ENCODE measurements at places on chromosomes 5 and 9.

GRCh38 chr5:107985144-107985543 lies 314.4 kb upstream of the EFNA5 start:
- DNase-seq: no peak

DNA sequence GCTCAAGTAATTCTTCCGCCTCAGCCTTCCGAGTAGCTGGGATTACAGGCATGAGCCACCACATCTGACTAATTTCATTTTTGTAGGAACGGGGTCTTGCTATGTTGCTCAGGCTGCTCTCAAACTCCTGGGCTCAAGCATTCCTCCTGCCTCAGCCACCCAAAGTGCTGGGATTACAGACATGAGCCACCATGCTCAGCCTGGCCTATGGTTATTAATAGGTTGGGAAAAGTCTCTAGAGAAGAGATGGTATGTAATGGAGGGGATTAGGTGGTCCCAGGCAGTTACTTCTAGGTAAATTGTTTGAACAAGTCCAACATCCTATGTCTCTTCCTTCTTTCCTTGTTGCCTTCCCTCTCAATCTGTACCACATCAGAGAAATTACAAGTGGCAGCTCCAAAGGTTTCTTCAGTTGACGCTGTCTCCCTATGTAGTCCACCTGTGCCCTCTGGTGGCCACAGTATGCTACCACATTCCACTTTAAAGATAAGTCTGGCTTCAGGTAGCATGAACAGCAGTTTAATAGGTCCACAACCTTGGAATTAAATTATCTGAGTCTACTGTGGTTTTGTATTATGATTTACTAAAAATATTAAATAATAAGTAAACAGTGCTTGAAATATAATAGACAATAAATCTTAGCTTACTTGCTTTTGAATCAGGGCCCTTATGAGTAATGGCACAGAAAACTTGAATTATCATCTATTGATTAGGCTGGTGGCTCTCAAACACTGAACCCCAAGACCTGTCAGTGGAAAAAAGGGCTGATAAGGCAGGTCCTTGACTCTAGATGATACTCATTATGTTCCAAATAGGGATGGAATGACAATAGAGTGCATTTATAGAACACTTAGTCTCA lies 9.7 kb downstream of the TIGD6 start:
- peak; percentile 78 for DNase-seq

DNA sequence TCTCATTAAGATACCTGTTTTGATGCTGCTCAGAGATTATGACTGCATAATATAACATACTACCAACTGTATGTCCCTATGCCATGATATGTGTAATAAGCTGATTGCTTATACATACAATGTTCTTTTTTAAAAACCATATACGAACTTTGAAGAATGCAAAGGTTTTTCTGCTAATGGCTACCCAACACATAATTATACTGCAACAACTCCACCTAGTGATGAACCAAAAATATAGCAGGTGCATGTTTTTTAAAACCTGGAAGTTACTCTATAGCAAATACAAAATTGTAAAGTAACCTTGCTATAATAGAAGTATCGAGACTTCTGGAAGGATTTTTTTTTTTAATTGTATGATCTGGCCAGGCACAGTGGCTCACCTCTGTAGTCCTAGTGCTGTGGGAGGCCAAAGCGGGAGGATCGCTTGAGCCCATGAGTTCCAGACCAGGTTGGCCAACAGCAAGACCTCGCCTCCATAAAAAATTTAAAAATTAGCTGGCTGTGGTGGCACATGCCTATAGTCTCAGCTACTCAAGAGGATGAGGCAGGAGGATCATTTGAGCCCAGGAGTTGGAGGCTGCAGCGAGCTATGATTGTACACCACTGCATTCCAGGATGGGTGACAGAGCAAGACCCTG lies 49.1 kb downstream of the HOMER1 start:
- no peak for DNase-seq

DNA sequence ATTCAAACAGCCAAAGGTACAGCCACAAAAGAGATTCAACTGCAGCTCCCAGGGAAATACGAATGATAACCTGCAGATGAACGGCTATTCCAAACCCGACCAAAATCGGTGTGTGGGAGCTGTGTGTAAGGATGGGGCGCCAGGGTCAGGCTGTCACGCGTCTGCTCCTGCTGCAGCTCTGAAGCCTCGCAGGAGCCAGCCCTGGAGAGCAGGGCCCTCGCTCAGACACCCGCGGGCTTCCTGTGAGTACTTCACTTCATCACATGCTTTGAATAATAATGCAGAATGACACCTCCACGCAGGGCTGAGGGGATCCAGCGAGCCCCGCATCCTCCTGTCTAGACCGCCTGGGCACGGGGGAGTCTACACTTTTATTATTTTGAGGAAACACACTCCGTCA lies 307.5 kb upstream of the IRX2 start:
- DNase-seq: no peak

DNA sequence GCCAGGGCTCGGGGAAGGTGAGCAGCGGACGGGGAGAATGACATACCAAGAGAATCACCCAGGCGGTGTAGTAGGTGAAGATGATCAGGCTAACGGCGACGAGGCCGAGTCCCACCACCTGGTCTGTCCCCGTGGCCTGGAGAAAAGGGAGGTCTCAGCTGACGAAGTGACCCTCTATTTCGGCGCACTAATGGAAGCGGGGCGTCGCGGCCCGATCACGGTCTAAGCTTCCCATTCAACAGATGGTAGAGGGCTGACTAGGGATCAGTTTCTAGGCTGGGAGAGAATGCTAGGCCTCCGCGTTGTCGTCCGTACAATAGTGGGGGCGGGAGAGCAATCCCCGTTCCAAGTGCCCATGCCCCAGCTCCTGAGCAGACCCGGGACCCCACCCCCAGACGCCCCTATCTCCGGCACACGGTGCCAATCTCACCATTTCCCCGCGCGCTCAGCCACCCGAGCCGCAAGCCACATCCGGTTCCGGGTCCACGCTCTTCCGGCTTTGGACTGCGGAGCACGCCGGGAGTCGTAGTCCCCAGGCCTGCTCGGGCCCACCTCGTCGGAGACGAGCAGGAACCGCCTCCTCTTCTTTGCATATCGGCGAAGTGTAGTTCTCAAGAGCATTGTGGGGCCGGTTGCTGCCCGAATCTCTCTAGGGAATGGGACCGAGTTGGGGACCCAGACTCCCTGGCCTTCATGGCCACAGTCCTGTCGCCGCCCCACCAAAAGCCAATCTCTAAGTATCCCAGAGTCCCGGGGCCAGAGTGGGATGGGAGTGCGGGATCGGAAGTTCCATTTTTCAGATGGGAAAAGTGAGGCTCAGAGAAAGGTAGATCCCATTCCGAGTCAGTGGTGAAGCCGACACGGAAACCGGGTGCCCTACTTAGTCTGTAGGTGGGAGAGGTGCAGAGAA lies at the start of gene DPM2:
Gene DPM2 (minus strand): TSS at position 467 of the 910 bp plus-strand sequence. CDS start 34 bp downstream, at position 433.
- peak; percentile 91 for DNase-seq

DNA sequence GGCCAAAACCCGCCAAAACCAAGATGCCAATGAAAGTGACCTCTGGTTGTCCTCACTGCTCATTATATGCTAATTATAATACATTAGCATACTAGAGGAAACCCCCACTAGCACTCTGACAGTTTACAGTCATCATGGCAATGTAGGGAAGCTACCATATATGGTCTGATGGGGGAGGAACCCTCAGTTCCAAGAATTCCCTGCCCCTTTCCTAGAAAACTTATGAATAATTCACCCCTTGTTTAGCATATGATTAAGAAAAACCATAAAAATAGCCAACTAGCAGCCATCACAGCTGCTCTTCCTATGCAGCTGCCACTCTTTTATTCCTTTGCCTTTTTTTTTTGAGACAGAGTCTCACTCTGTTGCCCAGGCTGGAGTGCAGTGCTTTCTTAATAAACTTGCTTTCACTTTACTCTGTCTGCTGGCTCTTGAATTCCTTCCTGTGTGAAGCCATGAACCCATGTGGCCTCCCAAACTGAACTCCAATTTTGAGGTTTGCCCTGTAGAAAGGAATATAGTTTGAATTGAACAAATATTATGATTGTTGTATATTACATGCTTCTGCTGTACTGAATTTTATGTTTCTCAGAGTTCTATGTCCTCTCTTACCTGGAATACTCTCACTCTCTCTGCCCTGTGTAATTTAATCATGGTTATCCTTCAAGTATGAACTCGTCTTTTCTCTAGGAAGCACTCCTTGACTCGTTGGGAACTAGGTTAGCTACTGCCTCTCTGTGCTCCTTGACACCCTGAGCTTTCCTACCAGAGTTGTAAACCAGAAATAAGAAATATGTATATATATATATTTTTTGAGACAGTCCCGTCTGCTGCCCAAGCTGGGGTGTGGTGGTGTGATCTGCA lies 59.8 kb downstream of the KIAA1958 start:
- DNase-seq: peak; percentile 4

GRCh38 chr5:178355671-178356070 lies 123.1 kb upstream of the PHYKPL start:
- DNase-seq: no peak

GRCh38 chr9:70000469-70000868 lies 43.2 kb upstream of the MAMDC2 start:
- DNase-seq: no peak

DNA sequence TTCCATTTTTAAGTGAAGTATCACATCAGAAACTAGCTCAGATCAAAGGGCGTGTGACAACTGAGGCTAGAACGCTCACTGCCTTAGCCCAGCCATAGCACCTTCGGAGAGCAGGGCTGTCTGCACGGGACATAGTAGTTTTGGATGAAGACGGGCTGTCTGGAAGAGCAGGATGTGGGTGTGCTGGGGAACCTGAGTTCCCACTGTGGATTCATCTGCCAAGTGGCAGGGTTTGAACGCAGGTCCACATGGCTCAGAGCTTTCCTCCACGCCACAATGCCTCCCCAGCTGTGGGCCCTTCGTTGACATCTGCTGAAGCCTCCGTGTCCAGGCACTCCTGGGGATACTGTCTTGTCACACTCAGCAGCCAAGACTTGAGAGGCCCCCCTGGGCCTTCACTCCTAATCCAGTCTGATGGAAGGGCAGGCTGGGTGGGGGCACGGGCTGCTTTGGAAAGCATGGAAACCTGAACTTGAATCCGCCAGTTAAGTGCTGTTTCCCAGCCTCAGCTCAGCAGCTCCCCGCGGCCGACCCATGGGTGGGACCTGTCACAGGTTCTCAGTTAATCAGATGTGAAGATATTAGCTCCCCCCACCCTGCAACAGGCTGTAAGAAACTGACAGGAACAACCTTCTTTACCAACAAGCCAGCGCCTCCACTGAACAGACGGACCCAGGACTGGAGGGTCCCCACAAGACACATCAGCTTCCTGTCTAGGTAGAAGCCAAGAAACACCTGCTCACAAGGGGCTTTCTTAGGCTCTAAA lies 228.1 kb downstream of the FANCC start:
- DNase-seq: no peak

- DNase-seq: no peak
These were observed 119.6 kb downstream of the PPP2R2B start for GRCh38 chr5:146758938-146759337.

DNA sequence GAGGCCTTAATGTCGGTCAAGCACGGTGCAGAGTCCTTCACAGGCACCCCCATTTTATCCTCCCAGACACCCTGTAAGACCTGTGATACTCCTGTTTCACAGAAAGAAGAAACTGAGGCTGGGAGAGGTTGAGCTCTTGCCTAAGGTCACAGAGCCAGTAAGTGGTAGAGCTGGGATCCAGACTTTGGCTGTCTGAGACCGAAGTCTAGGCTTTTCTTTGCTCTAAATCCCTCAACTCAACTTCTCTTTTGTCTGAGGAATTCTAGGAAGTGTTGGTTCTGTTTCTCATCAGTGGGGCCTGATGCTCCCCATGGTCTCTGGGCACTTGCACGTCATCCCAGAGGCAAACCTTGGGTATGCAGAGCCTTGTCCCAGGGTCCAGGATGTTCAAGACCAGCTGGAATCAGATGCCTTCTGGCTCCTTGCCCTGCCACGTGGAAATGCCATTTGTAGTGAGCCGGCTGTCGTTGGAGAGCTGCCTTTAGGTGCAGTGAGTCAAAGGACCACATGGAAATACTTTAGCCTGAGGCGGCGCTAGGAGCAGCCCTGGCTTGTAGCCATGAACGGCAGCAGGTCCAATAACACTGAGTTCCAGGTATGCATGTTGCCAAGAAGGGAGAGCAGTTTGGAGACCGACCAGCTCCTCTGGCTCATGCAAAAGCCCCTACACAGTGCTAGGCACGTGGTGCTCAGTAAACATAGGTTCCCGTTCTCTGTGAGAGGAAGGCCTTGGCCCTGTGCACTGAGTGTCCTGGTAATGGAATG lies 9.2 kb downstream of the DCANP1 start:
- DNase-seq: no peak

DNA sequence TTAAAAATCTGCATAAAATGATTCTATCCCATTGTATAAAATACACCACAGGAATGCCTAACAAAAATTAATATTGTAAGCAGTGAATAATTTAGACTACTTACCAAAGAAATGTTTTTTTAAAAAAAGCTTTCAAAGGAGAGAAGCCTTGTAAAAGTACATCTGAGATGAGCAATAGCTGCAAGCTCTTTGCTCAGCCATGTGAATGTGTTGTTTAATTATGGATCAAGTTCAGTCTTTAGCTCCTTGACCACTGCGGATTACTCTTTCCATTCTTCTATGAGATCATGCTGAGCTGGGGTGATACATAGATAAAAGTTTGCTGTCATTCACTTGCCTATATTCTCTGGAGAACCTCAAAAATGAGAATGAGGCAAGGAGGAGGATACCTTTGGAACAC lies 782.4 kb upstream of the ZNF608 start:
- no peak for DNase-seq
